ENCODE measurements at places on chromosomes 16 and 17. TPM values are rescaled to one million over a fixed set of nuclear protein-coding genes. Genes with fewer than 3 reads are reported as not detected.

PRKCB gene
- 98.2 TPM for total RNA-seq

DNA sequence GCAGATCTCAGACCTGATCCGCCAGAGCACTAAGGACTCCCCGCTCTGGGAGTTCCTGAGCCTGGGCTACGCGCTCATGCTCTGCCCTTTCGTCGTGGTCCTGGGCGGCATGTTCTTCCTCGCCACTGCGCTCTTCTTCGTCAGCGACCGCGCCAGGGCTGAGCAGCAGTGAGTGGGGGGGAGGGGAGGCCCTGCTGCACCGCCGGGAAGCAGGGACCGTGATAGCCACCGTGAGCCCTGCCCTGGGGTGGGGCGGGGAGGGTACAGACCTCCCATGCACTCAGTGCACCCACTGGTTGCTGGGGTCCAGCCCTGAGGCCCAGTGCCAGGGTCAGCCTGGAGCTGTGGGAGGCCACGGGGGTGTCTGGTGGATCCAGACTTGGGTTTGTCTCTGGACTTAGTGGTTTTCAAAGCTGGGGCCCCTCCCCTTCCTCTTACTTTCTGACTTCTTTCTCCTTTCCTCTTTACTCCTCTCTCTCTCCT lies 18.9 kb downstream of the MYBBP1A start:
- no peak for DNase-seq

- peak; percentile 35 for DNase-seq
Measured at GRCh38 chr17:79082311-79083190, 7.9 kb downstream of the ENGASE start.

GRCh38 chr17:27951872-27952271 lies 58.7 kb upstream of the LYRM9 start:
- DNase-seq = no peak

GRCh38 chr16:55052741-55053415 lies 122.2 kb downstream of the IRX5 start:
- no peak for DNase-seq

DNA sequence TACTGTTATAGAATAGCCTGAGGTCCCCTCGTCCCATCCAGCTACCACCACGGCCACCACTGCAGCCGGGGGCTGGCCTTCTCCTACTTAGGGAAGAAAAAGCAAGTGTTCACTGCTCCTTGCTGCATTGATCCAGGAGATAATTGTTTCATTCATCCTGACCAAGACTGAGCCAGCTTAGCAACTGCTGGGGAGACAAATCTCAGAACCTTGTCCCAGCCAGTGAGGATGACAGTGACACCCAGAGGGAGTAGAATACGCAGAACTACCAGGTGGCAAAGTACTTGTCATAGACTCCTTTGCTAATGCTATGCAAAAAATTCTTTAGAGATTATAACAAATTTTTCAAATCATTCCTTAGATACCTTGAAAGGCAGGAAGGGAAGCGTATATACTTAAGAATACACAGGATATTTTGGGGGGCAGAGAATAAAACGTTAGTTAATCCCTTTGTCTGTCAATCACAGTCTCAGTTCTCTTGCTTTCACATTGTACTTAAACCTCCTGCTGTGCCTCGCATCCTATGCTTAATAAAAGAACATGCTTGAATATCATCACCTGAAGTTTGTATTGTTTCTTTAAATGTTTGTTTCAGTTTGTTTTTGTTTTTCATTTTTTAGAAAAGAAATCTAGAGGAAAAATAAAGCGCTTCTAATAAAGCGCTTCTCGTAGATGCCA lies 388.3 kb downstream of the MAF start:
- DNase-seq = no peak

DNA sequence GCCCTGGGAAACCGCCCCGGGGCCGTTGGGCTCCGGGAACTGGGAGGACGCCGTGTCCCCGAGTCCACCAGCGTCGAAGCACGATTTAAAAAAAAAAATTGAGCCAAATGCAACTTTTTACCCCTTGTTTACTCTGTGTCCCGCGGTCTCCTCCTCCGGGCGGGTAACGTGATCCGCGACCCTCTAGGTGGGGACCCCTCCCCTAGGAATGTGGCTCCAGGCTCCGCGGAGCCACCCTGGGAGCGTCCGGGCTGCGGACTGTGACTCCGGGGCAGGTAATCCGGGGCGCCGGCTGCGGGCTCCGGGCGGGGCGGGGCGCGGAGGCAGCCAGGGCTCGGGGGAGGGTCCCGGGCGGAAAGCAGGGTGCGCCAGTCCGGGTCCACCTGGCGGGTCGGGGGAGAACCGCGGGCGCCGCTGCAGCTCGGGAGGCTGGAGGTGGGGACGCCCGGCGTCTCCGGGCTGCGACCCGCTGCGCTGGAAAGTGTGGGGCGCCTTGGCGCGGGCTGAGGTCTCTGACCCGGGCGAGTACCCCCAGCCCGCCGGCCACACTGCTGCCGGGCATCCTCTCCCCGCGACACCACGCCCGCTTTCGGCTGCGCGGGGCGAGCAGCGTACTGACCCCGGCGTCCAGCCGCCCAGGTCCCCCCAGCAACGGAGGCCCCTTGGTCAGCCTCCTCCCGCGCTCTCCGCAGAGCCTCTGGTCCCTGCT lies 852 bp upstream of the HELZ start:
- peak; percentile 40 for DNase-seq

DNA sequence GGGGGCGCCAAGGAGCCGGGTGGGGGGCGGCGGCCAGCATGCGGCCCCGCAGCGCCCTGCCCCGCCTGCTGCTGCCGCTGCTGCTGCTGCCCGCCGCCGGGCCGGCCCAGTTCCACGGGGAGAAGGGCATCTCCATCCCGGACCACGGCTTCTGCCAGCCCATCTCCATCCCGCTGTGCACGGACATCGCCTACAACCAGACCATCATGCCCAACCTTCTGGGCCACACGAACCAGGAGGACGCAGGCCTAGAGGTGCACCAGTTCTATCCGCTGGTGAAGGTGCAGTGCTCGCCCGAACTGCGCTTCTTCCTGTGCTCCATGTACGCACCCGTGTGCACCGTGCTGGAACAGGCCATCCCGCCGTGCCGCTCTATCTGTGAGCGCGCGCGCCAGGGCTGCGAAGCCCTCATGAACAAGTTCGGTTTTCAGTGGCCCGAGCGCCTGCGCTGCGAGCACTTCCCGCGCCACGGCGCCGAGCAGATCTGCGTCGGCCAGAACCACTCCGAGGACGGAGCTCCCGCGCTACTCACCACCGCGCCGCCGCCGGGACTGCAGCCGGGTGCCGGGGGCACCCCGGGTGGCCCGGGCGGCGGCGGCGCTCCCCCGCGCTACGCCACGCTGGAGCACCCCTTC lies 484 bp downstream of the FZD2 start:
- peak; percentile 51 for DNase-seq

All from CD8-positive, alpha-beta memory T cell (primary cell).